Thyroid gland (tissue), 4 donors: ENCODE measurements at places on chromosomes 13 and 19. TPM values are rescaled to one million over a fixed set of nuclear protein-coding genes. Genes with fewer than 3 reads are reported as not detected.

FCHO1 gene
- total RNA-seq: 0.67 TPM

SELENOV gene
- 2.5 TPM for total RNA-seq

IGFL1 gene
- total RNA-seq: not detected

TEX26 gene
- total RNA-seq: not detected

AMH gene
- total RNA-seq: 4.2 TPM

- H3K4me3 ChIP-seq: no peak overlapping the region
- no peaks in the 10 kb centered on the region for H3K27me3 ChIP-seq
- no peaks in the 10 kb centered on the region for H3K36me3 ChIP-seq
- H3K27ac ChIP-seq: no peak overlapping the region
- peak; percentile 33 for DNase-seq
These were observed 20.0 kb upstream of the ZDHHC20 start for GRCh38 chr13:21478881-21479808.

- DNase-seq: peak; percentile 28
- H3K4me1 ChIP-seq: no peaks in the 10 kb centered on the region
- H3K36me3 ChIP-seq: no peaks in the 10 kb centered on the region
- H3K27ac ChIP-seq: no peak overlapping the region
- H3K27me3 ChIP-seq: no peaks in the 10 kb centered on the region
These were observed 140.4 kb downstream of the TEX29 start for GRCh38 chr13:111460548-111461444.

DNA sequence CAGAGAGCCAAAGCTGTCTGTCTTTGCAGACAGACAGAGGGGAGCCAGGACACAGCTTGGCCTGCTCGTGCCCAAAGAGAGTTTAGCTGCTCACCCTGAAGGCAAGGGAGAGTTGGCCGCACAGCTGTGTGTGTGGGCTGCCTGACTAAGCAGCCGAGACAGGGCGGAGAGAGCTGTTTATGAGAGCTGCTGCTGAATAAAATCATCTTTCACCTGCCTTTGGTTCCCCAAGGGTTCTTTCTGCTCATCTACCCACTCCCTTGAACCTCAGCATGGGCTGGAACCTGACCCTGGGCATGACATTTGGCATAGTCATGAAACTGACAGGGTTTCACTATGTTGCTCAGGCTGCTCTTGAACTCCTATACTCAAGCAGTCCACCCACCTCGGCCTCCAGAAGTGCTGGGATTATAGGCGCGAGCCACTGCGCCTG, 98.2 kb downstream of the RBM26 start:
- H3K4me1 ChIP-seq: peaks cover 15% of the 10 kb centered on the region
- H3K36me3 ChIP-seq: no peaks in the 10 kb centered on the region
- no peak overlapping the region for H3K4me3 ChIP-seq
- no peak overlapping the region for H3K27ac ChIP-seq
- no peaks in the 10 kb centered on the region for H3K27me3 ChIP-seq
